ENCODE measurements at places on chromosomes 1 and 21.

GRCh38 chr1:46171351-46171750, 3.5 kb upstream of the TSPAN1 start:
- DNase-seq = no peak

DNA sequence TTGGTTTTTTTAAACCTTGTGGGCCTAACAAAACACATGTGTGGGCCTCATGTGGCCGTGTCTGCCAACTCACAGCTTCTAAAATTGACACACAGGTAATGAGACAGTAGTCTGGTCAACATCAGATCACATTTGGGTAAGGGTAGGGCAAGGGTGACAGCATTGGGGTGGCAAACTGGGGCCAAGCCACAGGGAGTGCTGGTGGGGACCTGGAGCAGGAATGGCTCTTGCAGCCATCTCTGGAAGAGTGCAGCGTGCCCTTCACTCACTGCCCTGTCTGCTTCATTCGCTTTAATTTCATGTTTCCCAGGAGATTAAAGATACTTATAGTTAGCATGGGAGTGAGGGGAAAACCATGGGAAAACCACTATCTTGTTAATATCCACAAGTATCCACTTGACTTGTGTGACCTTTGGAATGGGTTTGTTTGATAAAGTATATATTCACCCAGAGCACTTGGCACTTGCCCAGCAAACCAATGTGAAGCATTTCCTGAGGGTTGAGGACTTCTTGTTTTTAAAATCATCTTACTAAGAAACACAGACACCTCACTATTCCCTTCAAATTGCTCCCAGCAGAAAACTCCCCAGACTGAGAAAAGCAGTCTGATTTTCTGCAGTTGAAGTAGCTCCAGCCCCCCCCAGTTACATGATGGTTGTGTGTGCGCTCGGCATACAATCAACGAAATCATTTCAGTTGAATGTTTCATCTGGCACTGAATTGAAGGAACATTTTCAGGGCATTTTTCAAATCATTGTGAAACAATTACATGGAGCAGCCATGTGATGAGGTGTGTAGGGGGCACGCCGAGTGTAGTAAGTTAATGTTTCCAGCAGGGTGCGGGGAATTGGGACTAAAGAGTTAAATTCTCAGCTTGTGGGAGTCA, 175.7 kb downstream of the VPS13D start:
- no peak for DNase-seq

DNA sequence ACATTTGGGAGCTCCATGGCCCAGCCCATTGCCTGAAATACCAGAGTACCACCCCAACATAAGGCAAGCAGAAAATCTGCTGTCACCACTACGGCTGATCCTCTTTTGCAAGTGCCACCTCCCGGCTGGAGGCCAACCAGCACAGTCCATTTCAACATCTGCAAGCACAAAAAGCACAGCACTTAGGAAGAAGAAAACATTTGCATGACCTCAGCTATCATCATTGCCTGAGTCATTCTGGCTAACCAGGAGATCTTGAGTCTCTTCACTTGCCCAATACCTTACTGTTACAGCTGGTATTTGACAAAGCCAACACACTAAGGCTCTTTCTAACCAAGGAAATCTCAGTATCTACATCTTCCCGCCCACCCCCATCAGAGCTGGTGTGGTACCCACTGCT, 55.9 kb downstream of the NEK7 start:
- no peak for DNase-seq

GRCh38 chr1:67754526-67754920, 69.5 kb downstream of the GADD45A start:
- no peak for DNase-seq

DNA sequence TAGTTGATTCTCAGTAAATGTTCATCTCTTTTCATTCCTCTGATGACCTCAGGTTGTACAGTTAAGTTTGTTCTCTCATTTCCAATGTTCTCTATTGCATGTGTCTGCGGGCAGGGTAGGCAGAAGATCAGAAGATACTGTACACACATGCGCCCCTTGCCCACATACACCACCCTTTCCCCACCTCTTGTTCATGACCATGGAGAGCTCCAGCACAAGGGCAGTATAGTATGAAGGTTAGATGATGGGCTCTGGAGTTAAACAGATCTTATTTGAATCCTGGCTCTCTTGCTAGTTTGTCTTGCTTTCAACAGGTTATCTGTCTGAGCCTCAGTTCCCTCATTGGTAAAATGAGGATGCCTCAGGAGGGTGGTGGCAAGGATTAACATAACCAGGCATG, 17.8 kb upstream of the PLD5 start:
- no peak for DNase-seq

DNA sequence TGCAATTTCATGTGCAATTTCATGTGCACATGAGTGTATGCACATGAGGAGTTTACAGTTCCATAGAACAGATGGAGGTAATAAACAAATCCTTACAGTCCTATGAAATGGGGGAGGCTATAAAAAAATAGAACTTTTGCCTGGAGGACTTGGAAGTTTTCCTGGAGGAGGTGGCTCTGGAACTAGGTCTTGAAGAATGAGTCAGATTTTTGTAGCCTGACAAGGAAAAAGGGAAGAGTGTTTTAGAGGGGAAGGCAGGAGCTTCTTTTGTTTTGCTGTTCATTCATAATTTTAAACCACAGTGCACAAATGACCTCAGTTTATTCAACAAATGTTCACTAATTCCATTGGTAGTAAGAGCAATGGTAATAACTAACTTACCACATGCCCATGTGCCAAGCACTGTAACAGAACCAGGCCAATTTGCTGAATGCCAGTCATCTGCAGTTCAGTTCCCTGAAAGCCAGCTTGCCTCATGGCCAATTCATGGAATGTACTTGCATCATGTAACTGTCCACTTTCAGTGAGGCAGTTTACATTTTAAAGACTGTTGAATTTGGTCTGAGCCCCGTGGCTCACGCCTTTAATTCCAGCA, 2.7 kb downstream of the DIO1 start:
- no peak for DNase-seq

GRCh38 chr1:219871427-219872057, 56.8 kb downstream of the SLC30A10 start:
- no peak for DNase-seq

- no peak for DNase-seq
Measured at GRCh38 chr1:113178106-113178505, 105.1 kb downstream of the LRIG2 start.

GRCh38 chr21:34105947-34106541, 32.7 kb downstream of the MRPS6 start:
- no peak for DNase-seq

DNA sequence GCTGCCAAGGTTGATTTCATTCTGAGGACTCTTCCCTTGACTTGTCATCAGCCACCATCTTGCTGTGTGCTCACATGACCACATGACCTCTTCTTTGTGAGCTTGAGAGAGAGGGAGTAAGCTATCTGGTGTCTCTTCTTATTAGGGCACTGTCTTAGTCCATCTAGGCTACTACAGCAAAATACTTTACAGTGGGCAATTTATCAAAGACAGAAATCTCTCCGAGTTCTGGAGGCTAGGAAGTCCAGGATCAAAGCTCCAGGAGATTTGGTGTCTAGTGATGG, 11.9 kb upstream of the RPS6KA1 start:
- DNase-seq = no peak

DNA sequence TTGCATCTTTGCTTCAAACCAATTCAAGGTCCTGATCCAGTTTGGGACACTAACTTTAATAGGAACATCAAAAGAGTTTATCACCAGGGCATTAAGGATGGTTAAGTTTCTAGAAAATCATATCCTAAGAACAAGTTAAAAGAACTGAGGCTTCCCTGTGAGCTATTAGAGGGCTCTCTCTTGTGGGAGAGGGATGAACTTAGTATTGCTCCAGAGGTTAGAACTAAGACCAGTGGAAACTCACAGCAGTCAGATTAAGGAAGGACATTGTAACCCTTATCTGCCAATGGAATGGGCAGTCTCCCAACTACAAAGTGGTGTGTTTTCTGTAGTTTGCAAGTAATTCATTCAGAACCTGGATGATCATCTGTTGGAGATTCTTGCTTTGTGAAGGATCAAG, 36.8 kb downstream of the UBE2U start:
- DNase-seq = no peak

GRCh38 chr1:61095470-61095812, 13.1 kb downstream of the NFIA start:
- DNase-seq = no peak

DNA sequence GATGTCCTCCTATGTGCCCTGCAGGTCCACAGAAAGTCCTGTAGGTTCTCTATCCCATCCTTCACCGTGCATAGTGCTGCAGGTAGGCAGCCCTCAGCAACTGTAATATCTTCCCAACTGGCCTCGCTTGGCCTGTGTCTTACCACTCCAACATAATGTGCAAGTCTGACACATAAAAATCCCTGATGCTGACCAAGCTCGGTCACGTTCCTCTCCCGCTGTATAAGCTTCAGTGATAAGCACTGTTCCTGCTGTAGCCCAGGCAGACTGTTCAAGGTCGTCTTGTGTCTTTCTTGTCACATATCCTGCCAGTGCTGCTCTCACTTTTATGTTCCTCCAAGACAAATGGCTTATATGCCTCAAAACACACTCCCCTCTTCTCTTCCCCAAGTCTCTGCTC, 19.4 kb upstream of the KCNE1 start:
- no peak for DNase-seq

DNA sequence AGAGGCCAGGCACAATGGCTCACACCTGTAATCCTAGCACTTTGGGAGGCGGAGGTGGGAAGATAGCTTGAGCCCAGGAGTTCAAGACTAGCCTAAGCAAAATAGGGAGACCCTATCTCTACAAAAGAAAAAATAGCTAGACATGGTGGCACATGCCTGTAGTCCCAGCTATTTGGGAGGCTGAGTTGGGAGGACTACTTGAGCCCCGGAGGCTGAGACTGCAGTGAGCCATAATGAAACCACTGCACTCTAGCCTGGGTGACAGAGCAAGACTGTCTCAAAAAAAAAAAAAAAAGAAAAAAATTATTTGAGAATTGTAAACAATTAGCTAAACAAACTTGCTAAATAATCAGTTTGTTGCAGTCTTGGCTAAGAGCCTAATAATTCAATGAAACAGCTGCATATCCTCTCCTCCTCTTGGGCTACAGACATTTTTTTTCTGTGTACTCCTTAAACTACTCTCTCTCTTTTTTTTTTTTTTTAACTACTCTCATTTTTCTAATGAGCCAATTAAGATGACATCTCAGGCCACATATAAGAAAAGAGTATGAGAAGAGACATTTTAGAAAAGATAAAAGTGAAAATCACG, 10.5 kb upstream of the DNAJB4 start:
- no peak for DNase-seq

- DNase-seq = no peak
Measured at GRCh38 chr1:240658312-240658960, 46.5 kb upstream of the GREM2 start.

DNA sequence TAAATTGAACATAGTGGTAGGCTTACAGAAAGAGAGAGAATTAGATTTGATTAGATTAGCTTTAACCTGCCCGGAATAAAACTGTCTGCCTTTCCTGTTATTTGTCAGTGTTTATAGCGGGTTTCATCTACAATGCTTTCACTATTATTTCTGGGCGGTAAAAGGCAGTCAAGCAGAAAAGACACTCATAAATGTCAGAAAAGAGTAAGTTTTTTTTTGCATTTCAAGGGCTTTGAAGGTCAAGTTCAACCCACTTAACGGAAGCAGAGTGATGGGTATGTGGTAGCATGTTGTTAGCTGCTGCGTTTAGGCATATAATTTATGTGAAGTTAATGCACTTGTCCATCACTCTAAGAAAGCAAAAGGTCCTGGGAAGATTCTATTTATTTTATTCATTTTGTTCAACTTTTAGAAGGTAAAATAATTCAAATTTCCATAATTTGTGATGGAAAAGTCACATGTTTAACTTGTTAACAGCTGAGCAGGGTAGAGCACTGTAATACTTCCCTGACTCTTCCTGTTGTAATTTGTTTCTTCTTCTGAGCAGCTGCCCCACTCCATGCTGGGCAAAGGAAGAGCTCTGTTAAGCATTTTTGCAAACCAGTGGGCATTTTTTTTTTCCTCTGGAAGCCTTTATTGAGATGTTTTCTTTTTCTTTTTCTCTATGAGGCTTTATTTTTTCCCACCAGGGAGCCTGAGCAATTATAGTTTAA, 220.1 kb downstream of the ST6GALNAC3 start:
- no peak for DNase-seq

GRCh38 chr1:210385228-210385627, 56.5 kb downstream of the HHAT start:
- no peak for DNase-seq

Data from stimulated activated CD4-positive, alpha-beta T cell treated with anti-CD3 and anti-CD28 coated beads, Interleukin-2, amount 100 ng/mL, for 4 hours (primary cell).